ENCODE measurements at places on chromosomes 7 and 10.

DNA sequence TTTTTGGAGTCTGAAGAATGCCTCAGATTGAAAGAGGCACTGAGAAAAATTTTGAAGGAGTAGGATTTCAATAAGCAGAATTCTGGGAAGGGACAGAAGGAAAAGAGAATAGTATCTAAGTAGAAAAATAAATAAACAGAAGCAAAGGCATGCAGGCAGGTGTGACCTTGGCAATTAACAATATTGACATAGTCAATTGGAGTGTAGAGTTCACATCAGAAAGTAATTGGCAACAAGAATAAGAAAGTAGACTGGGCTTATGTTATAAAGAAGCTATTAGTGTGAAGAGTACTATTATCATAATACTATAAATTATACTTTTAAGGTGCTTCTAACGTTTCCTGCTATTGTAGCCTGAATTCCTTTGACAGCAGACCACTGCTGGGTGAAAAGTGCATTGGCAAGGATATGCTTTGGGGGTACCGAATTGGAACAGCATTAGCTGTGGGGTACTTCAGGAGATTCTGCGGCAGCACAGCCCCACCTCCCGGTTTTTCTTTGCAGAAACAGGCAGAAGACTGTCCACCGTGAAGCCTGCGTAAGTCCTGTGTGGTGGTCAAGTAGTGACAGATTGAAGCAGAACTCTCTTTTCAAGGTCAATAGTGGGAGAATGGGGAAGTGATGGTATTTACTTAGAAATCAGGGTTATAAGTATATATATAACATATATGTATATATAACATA is 357.0 kb downstream of the THSD7A start:
- DNase-seq = no peak

DNA sequence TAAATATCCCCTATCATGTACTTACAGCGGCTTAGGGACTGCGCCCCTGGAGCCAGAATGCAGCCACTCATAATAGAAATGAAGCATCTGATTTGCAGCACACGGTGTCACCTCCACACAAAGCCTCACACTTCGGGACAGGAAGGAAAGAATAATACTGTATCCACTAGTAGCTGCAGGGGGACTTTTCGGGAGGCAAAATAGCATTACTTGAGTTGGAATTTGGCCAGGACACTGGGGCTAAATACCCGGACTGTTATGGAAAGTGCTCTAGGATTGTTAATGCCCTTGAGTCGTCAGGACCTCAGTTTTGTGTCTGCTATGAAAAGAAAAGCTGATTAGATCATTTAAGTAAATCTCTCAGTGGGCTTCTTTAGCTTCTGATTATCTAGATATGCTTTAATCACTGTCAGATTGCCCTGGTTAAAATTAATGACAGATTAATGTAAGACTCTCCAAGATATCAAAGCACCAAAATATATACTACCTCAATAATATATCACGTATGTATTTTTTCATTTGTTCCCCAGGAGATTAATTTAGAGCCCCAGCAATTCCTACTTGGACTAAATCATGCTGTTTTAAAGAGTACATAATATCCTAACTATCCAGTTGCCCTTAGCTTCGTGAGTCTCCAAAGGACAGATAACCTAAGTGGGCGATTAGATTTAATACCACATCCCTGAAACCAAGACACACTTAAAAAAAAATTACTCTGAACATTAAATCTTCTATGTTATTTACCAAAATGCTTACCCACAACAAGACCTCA is 173.0 kb upstream of the NEBL start:
- no peak for DNase-seq

DNA sequence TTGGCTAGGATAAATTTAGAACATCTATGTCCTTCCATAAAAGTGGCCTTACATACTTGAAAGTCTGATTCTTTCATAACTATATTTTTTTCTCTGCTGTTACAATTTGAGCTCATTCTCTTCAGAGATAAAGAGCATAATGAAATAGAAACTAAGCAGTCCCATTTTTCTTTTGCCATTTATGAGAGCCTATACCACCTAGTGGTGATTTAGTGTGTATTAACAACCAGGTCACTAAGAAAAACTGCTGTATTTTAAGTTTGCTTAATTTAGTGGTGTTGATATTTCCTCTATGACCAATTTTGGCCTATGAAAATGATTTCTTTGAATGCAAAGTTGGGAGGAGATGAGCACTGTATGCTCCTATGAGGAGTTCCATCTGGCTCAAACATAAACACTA is 88.7 kb upstream of the ZWINT start:
- DNase-seq = no peak

- no peak for DNase-seq
These were observed 6.2 kb downstream of the PLXNA4 start for GRCh38 chr7:132569884-132570614.

- no peak for DNase-seq
These were observed 523.3 kb downstream of the GLRX3 start for GRCh38 chr10:130659528-130659927.

DNA sequence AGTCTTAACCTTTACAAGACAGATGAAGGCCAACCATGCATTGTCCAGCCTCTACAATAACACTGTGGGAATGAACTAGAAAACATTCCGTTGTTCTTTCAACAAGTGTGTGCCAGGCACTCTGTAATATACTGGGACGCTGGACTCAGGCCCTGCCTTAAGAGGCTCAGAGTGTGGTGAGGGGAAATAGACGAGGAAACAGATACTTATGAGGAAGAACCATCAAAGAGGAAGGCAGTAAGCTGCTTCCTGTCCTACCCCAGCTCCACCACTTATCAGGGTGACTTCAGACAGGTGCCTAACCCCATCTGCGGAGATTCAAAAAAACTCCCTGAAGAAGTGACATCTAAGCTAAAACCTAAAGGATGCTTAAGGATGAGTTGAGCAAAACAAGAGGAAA is 8.9 kb upstream of the TRIM8 start:
- DNase-seq = no peak

DNA sequence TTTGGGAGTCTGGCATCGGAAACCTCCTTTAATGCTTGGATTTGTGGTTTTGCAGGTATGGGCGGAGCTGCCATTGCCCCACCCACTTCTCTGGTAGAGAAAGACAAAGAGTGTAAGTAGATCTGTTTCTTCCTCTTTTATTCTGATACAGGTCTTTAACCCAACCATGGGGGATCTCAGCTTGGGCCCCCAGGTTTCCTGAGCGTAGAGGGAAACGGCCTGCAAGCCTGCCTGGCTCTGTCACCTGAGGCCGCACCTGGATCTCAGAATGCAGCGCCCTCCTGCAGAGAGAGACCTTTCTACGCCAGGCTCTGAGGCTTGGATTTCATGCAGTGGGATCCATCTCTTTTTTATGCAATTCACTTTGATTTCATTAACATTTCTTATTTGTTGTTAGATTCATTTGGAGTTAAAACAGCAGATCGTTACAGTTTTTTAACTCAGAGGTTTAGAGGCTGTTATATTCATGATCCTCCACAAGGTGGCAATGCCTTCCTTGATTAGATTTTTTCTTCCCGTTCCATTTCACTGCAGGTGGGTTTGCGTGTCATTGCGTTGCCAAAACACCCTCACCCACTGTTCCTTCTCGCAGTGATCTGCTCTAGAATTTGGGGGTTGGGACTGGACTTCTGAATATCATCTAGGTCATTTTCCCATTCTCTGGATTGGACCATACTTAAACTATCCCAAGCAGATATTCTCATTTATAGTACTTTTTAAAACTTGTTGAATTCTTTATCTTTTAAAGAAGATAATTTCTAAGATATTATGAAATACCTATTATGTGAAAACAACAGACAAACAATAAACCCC is 20.0 kb downstream of the RBM17 start:
- DNase-seq = no peak

GRCh38 chr10:79403441-79404230 is 41.8 kb downstream of the ZCCHC24 start:
- no peak for DNase-seq

DNA sequence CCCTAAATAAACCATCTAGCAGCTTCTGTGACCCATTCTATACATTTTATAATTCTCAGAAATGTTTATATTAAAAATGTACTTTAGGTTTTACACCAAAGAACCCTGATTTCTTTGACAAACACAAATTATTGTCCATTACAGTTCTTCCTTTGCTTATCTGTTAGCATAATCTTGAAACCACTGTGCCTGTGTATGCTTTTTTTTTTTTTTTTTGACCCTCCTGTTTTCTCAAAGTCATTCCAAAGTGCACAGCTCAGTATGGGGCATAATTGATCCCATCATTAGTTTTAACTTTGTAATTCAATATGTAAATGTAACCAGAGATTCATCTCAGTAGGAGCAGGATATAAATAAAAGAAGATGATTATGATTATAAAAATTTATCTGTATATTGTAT is 229.3 kb downstream of the DGKB start:
- DNase-seq = no peak

GRCh38 chr7:105655500-105656380 is 74.4 kb upstream of the EFCAB10 start:
- no peak for DNase-seq

GRCh38 chr7:67518580-67518979 is 521.9 kb downstream of the TYW1 start:
- DNase-seq = no peak

GRCh38 chr7:46537191-46537905 is 616.3 kb upstream of the IGFBP3 start:
- no peak for DNase-seq

- no peak for DNase-seq
These were observed 64.1 kb upstream of the MALRD1 start for GRCh38 chr10:18984531-18984930.

- DNase-seq = no peak
These were observed 512.2 kb downstream of the SORCS1 start for GRCh38 chr10:106652279-106652678.

GRCh38 chr10:104336821-104337467 is 1.3 kb downstream of the ITPRIP start:
- DNase-seq = peak; percentile 25

DNA sequence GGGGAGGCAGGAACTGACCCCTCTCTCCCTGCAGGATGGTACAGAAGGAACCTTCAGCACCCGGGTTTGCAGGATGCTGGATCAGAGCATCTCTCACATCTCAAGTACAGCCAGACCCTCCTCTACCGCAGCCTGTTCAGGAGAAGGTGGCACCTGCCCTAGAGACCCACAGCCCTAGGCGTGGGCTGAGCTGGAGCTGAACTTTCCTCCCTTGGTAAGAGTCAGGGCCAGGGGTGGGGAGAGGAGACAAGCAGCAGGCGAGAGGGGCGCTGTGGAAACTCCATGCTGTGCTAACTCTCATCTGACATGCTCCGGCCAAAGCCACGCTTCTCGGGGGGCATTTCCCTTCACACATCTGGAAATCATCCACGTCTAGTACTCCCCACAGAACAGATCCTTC is 154.4 kb downstream of the DIP2C start:
- DNase-seq = no peak

DNA sequence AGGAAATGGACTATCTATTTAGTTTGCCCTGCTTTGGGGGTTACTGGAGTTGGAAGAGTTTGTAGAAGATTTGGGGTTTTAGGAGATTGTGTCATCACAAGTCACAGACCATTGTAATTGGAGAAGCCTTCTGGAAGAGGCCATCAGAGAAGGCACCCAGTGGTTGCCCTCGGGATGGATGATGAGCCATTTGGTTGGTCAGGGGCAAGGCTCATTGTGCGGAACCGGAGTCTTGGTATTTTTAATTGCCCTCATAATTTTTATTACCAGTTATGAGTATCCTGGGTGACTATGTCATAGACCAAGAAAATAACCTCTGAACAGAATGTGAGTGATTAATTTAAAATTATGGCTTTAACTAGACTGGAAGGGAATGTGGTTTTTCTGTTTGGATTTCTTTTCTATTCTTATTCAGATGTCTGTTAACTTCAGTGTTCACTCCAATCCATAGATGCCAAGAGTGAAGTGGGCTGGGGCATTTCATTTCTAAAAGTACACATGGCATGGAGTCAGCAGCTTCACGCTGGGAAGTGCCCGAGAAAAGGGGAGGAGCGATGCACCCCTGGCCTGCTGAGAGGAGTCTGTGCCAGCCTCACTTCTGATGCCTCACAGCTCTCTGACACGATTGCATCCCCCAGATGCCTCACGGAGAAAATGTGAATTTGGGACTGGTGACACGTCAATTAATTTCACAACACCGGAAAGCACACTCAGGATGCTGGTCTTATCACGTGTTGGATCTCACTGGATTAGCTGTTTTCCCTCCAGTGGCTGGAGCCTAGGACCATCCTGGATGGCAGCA is 225.6 kb upstream of the IGFBP3 start:
- no peak for DNase-seq

DNA sequence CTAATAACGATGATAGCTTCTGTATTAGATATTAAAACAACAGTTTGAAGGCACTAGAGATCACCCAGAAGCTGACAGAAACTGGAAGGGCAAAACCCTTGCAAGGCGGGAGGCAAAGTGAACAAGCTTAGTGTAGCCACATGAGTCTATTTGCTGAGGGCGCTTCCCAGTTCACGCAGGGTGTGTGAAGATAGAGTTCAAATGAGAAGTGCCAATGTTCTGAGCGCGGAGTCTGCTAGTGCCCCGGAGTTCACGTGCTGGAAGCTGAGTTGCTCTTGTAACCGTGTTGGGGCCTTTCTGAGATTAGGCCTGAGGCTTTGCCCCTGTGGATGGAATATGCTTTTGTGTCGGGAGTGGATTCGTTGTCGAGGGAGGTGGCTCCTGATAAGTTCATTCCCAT is 16.6 kb upstream of the GTPBP4 start:
- no peak for DNase-seq

DNA sequence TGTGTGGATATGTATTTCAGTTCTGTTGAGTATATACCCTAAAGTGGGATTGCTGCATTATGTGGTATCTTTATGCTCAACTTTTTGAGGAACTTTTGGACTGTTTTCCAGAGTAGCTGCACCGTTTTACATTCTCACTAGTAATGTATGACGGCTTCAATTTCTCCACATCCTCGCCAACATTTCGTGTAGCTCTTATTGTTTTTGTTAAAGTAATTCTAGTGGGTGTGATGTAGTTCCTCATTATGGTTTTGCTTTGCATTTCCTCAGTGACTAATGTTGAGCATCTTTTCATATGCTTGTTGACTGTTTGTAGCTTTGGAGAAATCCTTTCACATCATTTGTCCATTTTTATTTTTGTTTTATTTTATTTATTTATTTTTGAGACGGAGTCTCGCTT is 4.5 kb downstream of the STMP1 start:
- DNase-seq = no peak

DNA sequence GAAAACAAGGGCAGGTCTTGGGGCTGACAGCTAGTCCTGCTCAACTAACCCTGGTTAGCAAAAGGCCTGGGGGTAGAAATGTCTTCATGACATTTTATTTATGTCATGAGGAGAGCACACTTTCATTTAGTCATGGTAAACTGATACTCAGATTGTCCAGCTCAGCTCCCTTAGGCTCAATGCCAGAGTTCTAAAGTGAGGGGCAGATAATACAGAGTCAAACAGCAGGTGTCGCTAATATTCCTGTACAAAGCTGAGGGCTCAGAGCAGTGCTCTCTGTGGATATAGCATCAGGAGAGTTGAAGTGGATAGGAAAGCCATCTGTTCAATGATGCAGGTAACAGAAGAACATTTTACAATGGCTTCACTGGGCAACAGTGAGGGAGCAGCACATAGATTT is 26.8 kb upstream of the CALCR start:
- DNase-seq = no peak

DNA sequence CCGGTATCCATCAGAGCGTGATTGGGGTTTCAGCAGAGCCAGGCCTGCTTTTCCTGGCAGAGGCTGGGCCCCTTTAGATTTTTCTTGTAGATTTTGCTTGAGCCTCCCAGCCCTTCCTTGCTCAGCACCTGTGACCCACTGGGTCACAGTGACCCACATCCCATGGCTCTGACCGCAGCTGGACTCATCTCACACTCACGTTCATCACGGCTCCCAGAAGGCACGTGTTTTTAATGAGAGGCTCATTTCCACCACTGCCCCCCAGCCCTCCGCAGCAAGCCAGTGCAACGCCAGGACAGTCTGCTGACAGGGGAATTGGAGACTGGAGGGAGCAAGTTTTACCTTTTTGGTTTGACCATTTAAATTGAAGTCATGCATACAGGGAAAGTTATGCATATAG is 155.7 kb downstream of the CUX1 start:
- no peak for DNase-seq
